SK-MEL-5 (cell line): ENCODE measurements at places on chromosomes 6 and 20. TPM values are rescaled to one million over a fixed set of nuclear protein-coding genes. Genes with fewer than 3 reads are reported as not detected.

Gene HCK
- not detected in 2 replicates for total RNA-seq

DNA sequence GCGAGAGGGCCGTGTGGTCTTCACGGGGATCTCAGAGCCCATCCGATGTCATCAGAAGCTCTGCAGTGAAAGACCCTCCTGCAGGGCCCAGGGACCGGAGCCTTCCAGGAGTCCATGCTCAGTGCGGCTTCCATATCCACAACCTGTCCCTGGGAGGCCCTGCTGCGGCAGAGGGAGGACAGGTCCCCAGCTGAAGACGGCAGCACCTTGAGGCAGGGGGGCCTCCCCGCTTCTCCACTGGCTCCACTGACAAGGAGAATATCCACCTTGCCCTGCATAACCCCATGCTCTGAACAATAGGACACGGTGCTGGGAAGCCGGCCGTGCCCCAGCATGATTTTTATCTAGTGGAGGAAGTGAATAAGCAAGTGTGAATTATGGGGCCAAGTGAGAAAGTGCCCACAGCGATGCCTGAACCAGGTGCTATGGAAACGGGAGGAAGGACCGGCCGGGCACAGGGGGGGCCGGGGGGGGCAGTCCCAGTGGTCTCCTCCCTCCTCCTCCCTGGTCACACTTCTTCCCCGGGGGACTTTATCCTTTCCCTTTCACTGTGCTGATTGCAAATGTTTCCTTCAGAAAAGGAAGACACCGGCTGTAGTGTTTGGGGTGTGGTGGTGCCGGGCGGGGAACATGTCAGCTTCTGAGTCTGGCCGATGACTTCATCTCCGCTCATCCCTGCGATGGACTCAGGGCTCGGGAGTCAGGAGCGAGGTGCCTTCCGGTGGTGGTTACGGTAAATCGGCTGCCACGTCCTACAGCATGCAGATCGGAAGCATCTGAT lies 225.1 kb downstream of the ERMARD start:
- DNase-seq: peak; percentile 5

DNA sequence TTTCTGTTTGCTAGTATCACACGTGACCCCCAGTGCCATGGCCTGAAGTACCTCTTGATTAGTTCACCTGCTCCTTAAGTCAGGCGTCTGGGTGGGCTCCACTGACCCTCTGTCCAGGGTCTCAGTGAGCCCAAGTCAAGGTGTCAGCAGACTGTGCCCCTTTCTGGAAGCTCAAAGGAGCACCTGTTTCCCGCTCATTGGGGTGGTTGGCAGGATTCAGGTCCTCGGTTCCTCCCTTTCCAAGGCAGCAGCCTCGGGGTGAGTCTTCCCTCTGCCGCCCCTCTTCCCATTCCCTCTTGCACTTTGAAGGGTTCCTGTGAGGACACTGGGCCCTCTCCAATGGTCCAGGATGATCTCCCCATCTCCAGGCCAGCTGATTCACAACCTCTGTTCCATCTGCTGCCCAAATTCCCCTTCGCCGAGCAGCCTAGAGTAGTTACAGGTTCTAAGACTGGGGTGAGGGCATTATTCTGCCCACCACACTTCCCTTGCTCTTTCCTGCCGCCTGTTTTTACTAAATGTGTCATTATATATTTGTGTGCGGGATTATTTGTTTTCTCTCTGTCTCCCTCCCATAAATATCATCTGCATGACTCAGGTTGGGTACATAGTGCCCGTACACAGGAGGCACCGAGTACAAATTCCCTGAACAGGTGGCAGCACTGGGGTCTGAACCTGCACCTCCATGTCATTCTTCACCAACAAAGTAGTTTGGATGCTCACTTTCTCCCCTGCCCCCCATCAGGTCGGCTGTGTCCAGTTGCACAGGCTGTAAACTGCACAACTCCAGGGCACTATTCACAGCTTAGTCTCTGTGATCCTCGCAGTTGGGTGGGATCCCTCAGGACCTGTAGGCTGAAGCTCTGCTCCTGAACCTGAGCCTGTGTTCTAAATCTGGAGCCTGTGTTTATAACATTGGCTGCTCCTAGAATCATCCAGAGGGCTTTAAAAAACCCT lies 58.5 kb downstream of the RBM38 start:
- no peak for DNase-seq

DNA sequence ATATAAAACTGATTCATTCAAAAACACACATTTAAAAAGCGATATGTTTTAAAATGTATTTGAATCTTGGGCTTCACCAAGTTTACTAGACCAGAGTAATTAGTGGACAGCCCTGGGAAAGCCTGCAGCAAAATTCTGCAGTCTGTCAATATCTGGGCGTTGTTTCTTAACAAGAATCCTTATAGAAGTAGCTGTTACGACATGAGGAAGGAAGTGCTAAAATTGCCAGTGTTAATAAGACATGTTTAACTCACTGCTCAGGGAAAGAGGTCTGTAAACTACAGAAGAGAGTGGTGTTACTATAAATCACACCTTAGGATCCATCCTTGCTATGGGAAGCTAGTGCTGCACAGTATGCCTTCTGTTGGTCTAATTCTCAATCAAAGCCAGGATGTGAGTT lies 120.6 kb downstream of the TBX18 start:
- no peak for DNase-seq

DNA sequence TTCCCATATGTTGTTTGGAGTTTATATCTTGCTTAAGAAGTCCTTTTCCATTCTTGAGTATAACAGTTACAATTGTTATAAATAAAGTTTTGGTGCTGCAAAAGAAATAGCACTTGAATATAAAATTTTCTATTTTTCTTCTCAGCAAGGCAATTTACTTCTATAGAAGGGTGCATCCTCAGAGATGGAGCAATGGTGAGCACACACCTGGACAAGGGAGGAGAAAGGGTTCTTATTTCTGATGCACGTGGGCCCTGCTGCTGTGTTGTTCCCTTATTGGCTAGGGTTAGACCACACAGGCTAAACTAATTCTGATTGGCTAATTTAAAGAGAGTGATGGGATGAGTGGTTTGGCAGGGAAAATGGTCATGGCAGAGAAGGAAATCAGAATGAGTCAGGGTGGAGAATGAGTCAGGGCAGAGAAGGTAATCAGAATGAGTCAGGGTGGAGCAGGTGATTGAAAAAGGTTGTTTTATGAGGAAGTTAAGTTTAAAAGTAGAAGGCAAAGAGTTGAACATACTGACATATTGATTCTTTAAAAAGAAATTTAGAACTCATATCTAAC lies 38.0 kb downstream of the CST8 start:
- DNase-seq: no peak

GRCh38 chr6:89610149-89610642 lies 28.4 kb downstream of the LYRM2 start:
- DNase-seq: peak; percentile 80

GRCh38 chr6:139961190-139961589 lies 586.7 kb upstream of the CITED2 start:
- no peak for DNase-seq

Gene GNRH2
- total RNA-seq: not detected in 2 replicates

DNA sequence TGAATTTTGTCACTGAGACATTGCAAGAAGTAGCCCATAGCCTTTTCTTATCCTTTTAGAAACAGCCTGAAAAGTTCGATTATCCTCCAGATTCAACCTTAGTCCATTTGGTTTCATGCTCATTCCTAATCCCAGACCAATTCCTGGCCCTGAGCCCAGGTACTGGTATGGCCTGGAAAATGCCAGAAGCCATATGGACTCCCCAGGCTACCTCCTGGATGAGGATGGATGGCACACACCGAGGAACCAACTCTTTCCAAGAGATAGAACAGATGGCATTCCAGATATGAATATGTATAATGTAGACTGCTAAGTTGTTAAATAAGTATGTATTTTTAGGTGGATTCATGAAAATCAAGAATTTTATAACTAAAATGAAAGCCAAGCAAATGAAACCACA lies 51.6 kb upstream of the SNAP25 start:
- no peak for DNase-seq

DNA sequence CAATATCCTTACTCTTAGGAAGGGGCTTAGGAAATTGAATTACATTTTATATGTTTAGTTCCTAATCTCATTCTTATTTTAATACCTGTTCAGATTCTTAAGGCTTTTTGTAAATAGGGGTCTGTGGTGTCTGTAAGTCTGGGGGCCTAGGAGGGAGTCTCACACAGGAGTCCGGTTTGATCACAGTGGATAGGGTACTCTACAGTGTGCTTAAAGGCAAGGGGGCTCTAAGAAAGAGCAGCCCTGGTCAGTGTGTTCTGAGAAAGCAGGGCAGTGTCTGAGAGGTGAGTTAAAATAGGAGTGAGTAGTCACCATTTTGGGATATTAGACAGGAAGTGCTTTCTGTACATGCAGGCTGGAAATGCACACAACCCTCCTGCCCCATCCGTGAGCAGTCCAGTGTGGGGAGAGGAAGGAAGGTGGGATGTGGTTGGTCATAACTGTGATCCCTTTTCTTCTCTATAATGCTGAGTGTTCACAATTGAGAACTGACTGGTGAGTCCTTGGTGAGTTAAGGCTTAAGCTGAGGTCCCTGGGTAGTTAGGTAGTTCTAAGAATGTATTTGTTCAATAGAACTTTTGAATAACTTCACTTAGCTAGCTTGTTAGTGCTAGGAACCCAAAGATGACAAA lies 50.0 kb downstream of the CDKAL1 start:
- DNase-seq: no peak

DNA sequence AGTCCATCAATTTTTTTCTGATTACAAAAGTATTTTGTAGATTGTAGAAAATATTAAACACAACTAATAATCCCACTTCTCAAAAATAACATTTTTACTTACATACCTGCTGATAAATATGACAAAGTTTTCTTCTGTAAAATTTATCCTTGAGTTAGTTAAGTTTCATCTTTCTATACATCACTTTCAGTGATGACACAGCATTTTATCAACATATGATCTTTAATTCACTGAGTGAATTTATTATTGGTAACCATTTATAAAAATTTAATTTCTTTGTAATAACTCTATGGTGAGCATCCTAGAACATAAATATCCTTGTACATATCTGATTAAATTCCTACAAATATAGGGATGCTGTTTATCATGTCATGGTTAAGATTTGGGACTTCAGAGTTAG lies 385.0 kb upstream of the SLC35B3 start:
- no peak for DNase-seq

- DNase-seq: no peak
Observed at GRCh38 chr20:18005170-18005989, 36.6 kb downstream of the MGME1 start.

GRCh38 chr6:136338486-136338885 lies 48.8 kb upstream of the BCLAF1 start:
- DNase-seq: peak; percentile 24

DNA sequence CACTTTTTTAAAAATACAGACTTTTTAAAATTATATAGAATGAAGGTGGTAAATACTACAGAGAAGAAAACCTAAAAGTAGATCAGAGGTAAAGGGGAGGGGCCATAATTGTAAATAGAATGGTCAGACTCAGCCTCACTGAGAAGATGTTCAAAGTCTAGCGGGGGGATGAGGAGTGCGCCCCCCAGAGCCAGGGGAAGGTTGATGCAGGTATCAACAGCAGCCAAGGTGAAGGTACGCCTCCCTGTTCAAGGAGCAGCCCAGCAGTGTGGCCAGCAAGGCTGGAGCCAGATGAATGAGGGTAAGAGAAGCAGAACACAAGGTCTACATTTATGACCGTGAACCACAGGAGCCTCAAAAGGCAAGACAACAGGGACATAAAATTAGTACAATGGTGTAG lies 204.1 kb downstream of the PTPRT start:
- DNase-seq: no peak

DNA sequence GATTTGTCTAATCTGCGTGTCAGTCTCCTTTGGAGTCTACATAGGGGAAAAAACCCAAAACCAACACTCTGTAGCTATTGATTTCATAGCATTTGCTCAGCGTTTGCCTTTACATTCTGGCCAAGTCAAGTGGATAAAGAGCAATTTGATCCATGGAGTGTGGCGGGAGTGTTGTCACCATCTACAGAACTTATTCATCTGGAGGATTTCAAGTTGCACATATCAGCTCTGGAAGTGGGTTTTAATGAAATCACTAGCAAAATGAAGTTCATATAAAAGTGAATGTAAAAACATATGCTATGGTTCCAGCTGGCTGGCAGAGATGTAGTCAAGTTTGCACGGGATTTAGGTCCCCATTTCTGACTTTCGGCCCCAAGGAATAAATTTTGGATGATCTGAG lies 219.7 kb upstream of the SUPT3H start:
- DNase-seq: no peak

- DNase-seq: no peak
Observed at GRCh38 chr6:144619966-144620365, 334.8 kb downstream of the UTRN start.

DNA sequence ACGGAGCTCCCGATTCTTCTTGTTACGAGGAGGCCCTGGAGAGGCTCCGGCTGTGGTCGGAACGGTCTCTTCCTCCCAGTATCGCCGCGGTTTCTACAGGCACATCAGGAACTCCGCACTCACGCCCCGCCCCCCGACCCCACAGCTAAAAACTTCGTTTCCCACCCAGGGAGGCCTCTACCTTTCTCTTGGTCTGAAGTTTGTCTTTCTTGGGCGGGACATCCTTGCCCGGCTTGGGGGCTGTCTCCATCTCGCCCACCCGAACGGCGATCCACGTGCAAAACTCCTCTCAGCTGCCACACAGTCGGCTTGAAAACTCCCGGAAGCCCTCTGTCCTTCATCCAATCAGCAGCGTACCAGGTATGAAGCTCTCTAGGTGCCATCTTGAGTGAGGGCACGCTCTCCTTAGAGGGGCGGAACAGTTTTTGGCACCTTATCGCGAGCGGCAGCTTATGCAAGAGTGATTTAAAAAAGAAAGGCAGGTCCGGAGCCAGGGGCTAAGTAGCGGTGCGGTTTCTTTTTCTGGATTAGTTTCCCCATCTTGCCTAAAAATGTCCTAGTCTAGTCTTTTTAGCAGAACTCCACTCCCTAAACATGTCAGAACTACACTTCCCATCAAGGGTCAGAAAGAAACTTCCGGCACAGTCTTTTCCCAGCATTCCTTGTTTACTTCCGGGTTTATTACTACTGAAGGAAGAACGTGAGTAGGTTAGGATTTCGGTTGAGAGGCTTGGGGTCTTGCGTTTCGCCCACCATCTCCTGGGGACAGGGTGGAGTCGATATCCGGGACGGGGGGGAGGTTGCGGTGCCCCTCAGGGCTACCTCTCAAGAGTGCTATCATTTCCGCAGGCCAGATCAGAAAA lies at the start of the genes PFDN6 and WDR46:
PFDN6 (plus strand) TSS at position 681 of the 863 bp plus-strand sequence. CDS start 256 bp downstream, outside the sequence.
WDR46 (minus strand) TSS at position 319 of the 863 bp plus-strand sequence; CDS start at position 250, 69 bp downstream.
- peak; percentile 92 for DNase-seq

Gene RGS17
- total RNA-seq: 1.1 and 1.2 TPM in 2 replicates

DNA sequence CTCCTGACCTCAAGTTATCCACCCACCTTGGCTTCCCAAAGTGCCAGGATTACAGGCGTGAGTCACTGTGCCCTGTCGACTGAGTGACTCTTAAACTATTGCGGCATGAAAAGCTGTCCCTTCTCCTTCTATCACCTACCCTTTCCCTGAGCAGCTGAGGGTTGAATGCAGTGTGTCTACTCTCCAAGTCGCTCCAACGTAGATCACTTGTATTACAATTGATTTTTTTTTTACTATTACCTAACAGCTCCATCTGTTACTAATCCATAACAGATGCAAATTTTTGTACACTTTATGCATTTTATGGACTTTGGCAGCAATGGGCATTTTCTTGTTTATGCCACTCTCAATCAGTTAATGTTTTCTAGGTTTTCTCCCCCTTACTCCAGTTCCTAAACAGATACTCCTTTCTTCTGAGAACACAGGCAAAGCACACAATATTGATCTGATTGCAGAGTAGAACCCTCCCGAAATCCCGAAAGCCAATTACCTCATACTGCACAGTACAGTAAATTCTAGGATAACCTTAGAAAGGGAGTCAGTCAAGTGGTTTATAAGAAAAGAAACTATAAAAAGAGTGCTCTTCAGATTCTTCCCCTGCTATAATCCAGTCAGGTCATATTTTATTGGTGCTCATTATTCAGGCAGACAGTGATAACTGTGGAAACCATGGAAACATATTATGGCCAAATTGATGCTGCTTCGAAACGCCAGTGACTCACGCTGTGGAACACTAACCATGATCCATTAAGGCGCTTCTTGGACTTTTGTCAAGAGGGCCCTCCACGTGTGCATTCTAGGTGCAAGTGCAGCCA lies 273.0 kb downstream of the ADGB start:
- no peak for DNase-seq
